ENCODE measurements at places on chromosomes 4 and X.

DNA sequence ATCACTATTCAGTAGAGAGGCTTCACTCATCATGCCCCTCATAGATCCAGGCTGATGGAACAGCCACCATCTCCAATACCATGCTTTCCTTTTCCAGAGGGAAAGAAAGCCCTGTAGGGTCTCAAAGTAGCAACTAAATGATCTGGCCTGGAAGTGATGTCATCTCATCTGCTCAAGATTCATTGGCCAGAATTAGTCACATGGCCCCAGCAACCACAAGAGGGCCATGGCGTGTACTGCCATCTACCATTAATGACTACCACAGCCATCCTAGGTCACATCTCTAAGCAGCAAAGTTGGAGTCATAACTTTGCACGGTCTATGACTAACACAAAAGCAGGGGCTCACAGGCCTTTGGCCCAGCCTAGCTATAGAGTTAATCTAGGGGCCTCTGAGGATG lies 194.8 kb downstream of the KIT start:
- DNase-seq = no peak

- DNase-seq = no peak
These were observed 199.8 kb upstream of the CNKSR2 start for GRCh38 chrX:21174439-21174838.

GRCh38 chr4:158121161-158121579 lies 51.7 kb downstream of the GASK1B start:
- no peak for DNase-seq

DNA sequence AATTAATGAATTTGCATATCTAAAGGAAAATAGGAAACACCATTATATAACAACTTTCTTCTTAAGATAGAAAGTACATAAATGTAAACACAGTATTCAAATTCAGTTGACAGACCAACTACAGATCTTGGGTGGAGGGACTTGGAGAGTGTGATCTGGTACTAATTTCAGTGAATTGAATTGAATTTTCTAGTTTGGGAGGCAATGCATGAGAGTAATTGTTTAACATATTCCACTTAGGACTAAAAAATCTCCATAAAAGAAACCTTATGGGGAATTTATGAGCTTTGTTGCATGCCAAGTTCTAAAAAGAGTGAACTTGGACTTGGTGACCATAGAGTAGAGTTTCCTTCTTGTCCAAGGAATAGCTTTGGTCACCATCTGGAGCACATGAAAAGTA lies 261.1 kb upstream of the TTC29 start:
- no peak for DNase-seq

DNA sequence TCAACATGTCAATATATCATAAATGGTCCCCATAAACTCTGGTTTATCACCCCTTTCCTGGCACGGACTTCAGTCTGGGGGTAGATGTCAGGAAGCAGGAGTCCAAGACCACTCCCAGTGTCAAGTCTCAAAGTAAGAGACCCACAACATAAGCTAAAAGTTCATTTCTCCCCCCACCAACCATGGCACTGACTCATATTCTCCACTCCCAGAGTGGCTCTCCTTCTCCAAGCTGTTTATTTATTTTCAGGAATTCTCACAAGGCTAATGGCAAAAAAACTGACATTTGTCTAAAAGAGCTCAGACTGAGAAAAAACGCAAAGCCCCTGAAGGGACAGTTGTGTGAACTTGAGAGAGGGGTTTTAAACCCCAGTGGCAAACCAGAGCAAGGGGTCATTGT lies 217.0 kb downstream of the RAB28 start:
- no peak for DNase-seq

GRCh38 chrX:69046996-69047490 lies 118.2 kb downstream of the PJA1 start:
- DNase-seq = no peak

DNA sequence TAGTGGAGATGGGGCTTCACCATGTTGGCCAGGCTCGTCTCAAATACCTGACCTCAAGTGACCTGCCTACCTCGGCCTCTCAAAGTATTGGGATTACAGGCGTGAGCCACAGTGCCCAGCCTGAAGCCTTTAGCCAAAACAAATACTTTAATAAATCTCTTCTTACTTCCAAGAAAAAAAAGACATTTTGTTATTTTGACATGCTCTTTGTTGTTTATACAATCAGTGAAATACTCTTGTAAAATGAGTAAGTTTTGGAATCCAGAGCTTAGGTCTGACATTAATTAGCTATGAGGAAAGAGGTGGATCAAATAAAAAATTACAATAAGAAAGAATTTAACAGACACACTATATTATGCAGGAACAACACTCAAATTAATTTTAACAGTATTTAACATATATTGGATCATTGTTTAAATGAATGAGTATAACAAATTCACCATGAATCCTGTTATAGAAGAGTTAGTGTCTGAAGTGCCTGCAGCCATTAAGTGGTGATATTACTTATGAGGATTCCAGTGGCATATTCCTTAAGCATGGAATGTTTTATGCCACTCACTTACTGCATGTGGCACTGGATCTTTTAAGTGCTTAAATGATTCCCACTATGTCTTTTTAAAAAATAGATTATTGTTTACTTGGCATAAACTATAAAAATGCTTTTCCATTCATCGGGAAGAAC lies 260.1 kb upstream of the GIMD1 start:
- DNase-seq = no peak

- DNase-seq = no peak
These were observed 294.2 kb upstream of the FTHL17 start for GRCh38 chrX:31366041-31366440.

DNA sequence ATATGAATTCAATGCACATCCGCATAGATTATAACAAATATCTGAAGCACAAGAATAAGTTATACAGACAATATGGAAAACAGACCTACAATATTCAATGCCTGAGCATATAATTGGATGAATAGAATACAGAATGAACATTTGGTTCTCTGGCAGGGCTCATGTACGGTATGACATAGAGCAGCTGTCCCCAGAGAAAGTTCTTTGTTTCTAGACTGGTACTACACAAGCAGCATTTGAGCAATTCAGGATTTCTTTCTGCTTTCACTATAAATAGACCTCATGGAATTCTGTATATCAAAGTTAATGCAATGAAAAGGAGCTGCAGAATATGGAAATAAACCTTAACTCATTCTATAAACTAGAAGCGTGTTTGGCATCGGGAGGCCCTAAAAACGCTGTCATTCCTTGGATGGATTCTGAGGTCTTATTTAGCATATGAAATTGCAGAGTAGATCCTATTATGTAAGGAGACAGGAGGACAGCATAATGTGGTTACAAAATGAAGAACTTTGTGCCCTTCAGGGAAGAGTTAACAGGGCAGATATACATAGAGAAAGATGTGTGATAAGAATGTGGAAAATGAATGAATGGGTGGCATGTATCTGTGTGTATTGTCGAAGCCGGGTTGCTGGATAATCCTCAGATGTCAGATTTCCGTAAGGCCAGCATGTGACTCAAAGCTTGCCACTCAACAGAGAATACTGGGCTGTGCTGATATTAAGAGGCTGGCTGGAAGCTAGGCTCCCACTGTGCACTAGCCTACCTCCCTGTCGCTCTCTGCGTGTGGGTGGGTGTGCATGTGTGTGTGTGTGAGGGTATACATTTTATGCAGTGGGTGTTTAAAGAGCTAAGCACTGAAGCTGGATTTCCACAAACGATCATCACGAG lies 103.3 kb upstream of the SLC4A4 start:
- DNase-seq = no peak

DNA sequence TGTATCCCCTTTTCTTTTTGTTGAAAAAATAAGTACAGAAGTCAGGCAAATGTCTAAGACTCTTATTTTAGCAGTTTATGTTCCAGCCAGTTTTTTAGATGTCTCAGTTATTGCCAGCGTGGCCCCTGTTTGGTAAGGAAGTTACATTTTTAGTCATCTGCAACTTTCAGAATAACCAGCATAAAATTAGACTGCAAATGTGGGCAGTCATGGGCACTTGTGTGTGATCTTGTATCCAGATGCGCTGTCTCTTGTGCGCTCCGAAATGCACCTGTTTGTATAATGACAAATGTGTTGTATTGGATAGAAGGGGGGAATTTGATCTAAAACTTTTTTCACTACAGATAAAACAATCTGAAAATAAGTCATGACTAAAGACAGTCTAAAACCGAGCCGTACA lies 44.3 kb upstream of the CLCN4 start:
- no peak for DNase-seq

DNA sequence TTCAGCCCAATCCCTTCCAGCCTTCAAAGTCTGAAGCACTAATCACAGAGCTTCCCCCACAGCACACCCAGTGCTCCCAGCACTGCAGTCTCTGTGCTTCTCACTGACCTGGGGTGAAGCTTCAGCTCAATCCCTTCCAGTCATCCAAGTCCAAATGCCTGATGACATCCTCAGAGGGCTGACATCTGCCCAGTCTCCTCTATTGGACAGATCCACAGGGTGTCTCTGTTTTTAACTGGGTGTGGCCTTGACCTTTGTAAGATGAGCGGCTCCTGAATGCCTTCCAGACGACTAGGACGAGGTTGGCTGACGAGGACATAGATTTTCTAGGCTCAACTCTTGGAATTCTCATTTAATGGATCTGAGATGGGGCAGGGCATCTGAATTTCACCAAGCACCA lies 7.6 kb upstream of the SLC2A9 start:
- DNase-seq = no peak

DNA sequence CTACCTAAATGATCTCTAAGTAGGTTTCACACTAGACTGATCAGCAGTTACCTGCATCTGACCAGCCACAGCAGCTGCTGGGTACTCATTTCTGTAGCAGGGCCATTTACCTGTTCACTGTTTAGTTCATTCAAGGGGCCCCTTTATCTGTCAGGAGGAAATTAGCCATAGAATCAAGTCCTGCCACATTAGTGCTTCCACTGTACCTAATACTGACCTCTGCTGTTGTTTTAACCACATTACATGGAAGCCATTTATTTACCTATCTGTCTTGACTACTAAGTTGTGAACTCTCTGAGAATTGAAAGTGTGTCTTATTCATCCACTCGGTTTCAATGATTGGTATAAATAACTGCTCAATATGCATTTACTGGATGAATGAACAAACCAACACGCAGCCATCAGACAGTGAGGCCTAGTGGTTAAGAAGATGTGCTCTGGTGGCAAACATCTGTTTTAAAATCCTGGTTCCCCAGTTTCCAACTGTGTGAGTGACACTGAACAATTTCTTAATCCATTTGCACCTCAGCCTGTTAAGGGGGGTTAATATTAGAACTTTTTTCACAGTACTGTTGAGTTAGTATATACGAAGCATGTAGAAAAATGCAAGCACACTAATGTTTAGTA lies 30.0 kb upstream of the ANXA5 start:
- DNase-seq = no peak

- no peak for DNase-seq
These were observed 405.4 kb upstream of the CPEB2 start for GRCh38 chr4:14596904-14597303.

GRCh38 chr4:16029262-16029661 lies 54.6 kb downstream of the PROM1 start:
- DNase-seq = no peak

GRCh38 chr4:87846226-87846625 lies 13.5 kb downstream of the MEPE start:
- DNase-seq = no peak

DNA sequence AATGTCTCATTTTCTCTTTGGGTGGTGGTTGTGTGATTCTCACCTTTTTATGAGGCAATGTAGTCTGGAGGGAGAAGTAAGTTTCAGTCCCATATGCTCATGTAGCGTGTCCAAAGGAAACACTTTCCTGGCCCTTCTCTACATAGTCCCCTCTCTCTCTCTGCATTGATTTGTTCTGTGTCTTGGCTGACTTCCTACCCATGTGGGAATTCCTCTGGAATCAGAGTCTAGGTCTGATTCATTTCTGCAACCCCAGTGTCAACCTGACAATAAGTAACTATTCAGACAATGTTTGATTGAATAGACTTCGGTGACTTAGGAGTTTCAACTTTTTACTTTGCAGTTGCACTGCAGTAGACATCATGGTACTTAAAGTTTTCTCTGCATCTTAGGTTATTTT lies 2.7 kb upstream of the ALAS2 start:
- no peak for DNase-seq

GRCh38 chr4:677431-678293 lies 3.3 kb downstream of the MYL5 start:
- DNase-seq = peak; percentile 46

DNA sequence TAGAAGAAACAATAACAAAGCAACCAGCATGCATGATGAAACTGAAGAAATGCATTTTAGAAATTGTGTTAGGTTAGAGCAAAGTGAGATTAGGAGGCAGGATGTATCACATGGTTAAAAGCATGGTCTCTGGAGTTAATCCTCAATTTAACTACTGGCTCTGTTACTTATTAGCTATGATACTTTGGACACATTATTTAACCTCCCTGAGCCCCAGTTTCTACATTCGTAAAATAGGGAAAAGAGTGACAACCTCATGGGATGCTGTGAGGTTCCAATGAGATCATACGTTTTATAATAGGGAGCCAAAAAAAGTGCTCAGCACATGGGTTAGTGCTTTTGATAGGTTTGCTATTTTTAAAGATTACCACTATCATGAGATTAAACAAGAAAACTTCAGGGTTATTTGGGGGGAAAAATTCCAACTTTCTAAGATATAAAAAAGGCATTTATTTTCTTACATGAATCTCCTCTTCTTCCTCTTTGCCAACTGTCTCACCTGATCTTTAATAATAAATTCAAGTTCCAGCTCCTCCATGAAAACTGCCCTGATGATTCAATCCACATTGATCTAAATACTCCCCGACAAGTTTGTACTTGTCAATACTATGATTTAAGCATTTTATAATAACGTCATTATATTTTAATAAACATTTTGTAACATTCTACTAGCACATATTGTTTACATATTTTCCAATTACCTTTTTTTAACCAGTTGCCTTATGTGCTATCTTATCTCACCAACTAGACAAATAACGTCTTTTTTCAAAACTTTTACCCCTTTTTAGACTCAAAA lies 4.6 kb downstream of the SEC31A start:
- no peak for DNase-seq

GRCh38 chrX:65127842-65128241 lies 151.6 kb upstream of the ZC4H2 start:
- DNase-seq = no peak

DNA sequence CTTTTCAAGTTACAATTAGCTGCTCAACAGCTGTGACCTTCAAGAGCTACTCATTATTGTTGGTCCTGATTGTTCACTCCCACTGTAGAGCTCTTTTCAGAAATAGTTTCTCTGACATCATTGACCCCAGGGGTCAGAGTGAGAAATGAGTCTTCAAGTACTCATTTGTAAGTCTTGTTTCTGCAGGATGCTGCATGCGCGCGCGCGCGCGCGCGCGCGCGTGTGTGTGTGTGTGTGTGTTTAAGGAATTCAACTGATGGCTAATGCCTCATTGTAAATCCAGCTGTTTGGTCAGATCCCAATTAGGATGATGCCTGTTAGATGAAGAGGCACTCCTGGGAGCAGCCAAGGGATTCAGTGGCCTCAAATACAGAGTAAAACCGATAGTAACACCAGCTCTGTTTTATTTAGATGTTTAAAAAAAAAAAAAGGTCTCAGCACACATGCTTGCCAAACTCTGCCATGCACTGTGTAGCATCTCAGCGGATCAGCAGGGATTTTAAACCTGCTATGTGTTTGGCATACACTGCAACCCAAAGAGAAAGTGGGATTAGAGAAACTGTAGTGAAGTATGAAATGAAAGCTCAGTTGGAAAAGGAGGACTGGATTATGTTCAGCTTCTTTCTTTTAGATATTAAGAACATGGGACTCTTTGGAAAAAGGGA lies 332.3 kb downstream of the ADGRL3 start:
- no peak for DNase-seq

GRCh38 chr4:12036450-12036849 lies 607.8 kb upstream of the HS3ST1 start:
- DNase-seq = no peak
